NCI-H1436 treated with DMSO at 0.1 percent for 48 hours (cell line): ENCODE measurements at places on chromosomes 11 and 22.

- DNase-seq, result no peak
Observed at GRCh38 chr11:69877235-69877634, 58.0 kb upstream of the FGF3 start.

DNA sequence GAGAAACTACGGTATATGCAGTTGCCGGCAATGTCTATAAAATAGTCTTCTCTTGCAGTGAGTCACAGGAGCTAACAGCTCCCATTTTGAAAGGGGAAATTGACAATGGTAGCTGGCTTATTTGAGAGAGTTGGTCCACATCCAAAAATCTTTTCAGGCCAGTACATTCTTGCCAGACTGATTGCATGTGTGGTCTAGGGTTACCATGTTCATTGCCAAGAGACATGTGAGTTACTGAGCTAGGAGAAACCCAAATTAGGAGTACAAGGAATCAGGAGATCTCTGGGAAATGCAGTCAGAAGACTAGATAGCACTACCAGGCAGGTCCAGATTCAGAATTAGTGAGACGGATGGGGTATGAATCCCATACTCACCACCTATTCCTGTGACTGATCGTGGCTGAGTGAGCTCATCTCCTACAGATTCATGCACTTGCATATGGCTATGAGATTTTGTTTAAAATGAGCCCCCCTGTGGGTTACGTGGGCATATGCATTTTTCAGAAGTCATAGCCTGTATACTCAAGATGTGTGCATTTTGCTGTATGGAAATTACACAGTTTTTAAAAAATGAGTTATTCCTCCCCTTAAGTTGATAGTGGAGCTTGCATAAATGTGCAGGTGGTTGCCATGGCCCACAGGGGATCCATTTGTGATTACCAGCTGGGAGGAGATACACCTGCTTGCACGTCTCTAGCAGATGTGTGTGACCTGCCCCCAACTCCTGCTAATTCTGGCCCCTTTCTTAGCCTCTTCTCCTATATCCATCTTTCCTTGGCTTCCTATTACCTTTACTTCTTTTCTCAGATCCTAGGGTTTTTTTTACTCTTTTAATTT, 102.7 kb downstream of the COMMD9 start:
- DNase-seq, result peak; percentile 37

DNA sequence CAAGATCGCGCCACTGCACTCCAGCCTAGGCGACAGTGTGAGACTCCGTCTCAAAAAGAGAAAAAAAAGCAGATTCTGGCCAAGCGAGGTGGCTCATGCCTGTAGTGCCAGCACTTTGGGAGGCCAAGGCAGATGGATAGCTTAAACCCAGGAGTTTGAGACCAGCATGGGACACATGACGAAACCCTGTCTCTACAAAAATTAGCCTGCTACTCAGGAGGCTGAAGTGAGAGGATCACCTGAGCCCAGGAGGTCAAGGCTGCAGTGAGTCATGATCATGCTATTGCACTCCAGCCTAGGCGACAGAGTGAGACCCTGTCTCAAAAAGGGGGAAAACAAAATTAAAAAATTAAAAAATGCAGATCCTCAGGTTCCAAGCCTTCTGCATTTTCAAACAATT, 14.0 kb downstream of the PGAP2 start:
- no peak for DNase-seq

DNA sequence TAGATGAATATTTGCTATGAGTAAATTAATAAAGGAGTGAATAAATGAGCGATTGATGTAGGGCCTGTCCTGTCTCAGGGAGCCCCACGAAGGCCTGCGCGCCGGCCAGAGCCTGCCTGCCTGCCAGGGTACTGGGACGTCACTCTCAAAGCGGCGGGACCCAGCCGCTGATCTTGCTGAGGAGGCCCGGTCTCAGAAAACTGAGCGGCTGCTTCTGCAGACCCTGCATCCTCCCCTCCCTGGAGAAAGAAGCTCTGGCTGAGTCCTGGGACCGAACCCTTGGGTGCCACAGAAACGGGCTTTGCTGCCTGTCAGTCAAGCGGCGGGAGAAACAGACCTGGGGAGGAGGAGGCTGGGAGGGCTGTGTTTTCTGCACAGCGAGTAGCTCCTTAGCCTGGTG, 91.6 kb upstream of the B3GAT1 start:
- DNase-seq, result no peak

- no peak for DNase-seq
Observed at GRCh38 chr11:12771875-12772274, 97.7 kb downstream of the TEAD1 start.

DNA sequence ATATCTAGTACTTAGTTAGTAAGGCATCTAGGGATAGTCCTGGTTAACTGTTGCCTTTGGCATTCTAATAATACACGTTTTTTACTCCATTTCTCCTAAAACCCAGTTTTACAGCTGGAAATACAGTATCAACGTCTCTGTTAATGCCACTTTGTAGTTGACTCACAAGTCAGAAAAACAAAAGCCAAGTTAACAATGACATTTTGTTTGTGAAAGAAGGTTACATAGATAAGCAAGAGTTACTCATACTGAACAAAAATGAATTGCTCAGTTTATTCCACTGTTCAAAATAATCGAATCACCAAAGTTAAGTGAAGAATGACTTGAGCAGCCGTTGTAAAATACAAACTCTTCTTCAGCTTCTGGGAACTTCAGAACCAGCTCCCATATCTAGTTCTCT, 540.3 kb downstream of the ETS1 start:
- no peak for DNase-seq

GRCh38 chr11:122138744-122139594, 23.0 kb upstream of the BLID start:
- no peak for DNase-seq

DNA sequence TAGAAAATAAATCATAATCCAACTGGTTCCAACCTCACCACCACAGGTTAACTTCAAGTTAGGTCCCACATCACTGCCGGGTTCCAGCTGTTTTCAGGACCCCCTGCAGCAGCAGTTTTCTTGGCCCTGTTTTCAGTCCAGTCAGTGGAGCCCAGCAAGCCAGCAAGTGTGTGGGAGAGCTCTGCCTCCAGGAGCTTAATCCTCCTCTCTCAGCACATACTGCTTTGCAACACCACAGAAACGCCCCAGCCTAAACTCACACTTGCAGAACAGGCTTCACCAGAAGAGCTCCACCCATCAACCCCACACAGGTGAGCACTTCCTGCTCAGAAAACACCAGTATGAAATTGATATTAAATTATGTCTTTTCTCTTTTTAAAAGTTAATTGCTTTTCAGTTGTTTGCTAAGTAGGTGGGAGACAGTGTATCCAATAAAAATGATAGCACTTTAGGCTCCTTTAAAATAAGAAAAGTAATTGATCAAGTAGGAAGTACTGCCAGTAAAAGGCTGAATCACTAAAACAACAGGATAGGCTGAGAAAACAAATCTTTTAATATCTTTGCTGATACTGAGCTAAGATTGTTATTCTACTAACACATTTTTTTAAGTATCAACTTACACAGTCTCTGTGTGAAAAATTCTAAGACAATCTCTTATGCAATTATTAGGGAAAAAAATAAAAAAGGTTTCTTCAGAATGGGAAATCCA, 81.5 kb upstream of the TP53AIP1 start:
- DNase-seq, result no peak

DNA sequence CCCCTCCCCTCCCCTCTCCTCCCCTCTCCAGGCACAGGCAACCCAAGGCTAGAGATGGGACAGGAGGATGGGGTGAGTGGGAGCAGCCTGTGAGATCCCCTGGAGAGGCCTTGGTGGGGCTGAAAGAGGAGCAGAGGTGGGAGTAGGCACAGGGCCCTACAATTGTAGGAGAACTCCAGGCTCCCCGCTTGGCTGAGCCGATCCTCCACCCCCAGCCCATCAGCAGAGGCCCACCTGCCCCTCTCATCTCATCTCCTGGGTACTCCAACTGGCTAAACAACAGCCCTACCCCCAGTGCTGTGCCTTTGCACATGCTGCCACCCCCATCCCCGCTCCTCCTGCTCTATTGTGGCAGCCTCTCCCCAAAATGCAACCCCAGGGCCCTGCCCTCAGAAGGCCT, 52.0 kb upstream of the A4GALT start:
- no peak for DNase-seq

GRCh38 chr22:20566420-20567260, 59.2 kb downstream of the MED15 start:
- DNase-seq, result no peak

DNA sequence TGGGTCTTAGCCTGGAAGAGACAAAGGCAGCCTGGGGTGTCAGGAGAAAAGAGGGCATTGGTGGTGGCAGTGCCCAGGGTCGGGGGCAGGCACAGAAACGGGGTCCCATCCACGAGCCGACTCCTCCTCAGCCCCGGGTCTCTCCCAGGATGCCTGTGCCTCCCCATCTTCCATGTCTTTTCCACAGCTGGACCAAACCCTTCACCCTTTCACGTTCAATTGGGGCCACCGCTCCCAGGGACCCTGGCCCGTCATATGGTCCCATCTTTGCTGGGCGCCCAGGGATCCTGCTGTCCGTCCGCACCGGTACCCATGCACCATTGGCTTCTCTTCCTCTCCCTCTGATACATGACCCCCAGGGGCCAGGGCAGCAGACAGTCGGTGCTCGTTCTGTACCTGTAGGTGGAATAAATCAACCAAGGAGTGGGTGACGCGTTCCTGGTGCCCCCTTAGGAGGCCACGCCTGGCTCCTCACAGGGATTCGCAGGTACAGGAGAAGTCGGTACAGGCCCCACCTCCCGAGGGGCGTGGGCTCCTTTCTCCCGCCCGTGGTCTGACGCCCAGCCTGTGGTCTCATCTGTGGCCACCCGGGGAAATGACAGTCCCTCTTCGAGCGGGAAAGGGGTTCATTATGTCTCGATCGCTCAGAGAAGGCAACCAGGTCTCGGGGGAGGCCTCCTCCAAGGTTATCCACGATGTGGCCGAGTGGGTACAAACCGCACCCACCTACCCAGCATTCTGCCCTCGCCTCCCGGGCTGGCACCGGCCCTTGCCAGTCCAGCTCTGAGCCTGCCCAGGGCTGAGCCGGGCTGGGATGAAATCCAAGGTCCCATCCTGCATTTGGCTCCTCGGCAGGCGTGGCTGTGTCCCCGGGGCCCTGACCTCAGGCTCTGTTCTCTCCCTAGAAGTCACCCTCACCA, 1493.6 kb downstream of the BRD1 start:
- no peak for DNase-seq

GRCh38 chr11:101390539-101390938, 193.3 kb downstream of the TRPC6 start:
- no peak for DNase-seq

DNA sequence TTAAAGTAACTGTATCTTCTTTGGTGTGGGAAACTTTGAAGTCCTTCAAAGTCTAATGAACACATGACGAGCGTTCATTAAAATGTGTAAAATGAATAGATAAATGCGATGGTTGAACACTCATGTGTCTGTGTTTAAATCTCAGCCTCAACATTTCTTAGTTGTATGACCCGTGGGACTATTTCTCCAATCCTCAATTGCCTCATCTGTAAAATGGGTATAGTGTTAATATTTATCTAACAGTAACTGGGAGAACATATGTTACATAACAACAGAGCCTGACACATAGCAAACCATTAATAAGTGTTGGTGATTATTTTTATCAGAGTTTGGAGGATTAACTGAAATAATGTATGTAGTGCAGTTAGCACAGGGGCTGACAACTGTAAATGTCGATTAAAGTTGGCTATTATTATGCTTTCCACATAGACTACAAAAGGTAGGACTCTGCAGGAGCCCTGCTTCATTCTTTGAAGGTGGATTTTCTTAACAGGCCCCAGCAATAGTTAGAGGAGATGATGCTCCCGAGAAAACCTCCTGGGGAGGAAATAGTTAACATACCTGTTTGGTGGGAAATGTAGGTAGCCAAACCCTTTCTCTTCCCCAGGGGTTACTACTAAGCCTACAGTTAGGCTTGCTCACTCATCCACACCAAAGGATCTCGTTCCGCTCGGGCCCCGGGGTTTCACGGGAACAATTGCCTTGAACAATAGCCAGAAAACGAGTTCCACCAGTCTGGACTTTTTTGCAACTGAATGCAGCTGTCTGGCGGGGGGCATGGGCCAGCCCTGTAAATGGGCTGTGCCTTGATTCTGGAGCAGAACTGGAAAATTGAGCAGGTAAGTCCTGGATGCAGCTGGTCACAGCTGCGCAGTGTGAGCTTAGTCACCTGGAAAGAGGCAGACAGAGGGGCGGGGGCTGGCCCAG, 133.4 kb downstream of the DBX1 start:
- DNase-seq, result no peak

DNA sequence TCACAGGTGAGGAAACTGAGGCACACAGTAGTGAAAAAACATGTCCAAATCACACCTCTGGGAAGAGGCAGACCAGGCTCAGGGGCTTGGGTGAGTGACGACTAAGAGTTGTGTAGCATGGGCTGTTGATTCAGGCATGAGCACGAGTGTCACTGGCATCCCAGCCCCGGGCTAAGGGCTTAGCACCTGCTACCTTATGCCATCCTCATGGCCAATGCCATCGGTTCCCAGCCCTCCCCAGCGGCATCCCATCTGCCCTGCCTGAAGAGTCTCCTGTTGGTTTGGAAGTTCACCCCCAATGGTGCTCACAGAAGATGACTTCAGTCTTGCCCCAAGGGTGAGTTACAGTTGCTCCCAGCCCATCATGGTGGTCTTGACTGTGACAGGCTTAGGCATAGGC, 22.4 kb downstream of the MB start:
- no peak for DNase-seq

DNA sequence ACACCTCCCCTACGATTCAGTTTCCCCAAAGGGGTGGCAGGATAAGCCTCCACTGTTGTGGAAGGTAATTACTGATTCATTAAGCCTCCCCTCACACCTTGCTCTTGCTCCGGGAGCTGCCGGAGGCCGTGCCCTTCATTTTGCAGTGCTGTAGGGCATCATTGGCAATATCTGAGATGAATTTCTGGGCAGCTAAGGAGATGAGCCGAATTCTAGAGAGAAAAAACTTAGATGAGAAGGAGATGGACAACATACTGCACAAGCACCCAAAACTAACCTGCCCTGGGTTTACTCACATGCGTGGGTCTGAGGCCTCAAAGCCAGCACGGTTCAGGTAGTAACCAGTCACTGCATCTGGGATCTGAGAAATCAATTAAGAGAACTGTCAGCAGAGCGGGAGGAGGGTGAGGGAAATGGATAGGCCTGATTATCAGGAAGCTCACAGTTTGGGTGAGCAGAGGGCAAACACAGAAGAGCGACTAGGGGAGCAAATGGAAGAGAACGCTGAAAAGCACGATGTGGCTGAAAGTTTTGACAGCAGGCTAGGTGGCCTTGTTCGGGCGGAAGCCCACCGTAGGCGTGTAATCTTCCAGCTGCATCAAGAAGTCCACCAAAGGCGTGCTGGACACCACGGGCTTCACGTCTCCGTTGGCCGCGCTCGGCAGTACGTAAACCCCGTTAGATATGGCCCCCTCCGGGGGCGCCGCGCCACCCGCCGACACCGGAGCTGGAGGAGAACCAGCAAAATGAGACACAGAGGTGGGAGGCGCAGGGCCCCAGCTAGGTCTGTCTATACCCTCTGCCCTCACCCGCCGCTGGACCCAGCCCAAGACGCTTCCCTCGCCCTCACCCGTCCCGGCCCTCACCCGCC, 689 bp downstream of the TAF10 start:
- DNase-seq, result no peak

- DNase-seq, result no peak
Observed at GRCh38 chr11:95157824-95158223, 68.2 kb downstream of the ENDOD1 start.
